Body of pancreas (tissue), 4 donors: ENCODE measurements at places on chromosomes 1 and 21. TPM values are rescaled to one million over a fixed set of nuclear protein-coding genes. Genes with fewer than 3 reads are reported as not detected.
A peak's percentile ranks its signal among the peaks of the same experiment; 100 is the strongest.

Gene SF3B4
- 8.2 TPM for total RNA-seq

Gene HPDL
- not detected for total RNA-seq

Gene HTR6
- total RNA-seq = not detected

Gene RHD
- not detected for total RNA-seq

Gene GJB5
- total RNA-seq = not detected

Gene CIART
- total RNA-seq = 1.3 TPM

Gene SPAG17
- total RNA-seq = not detected

Gene MLLT11
- 0.26 TPM for total RNA-seq

Gene CACNA1S
- under 0.01 TPM for total RNA-seq

Gene CLIC6
- 0.99 TPM for total RNA-seq

Gene CRNN
- total RNA-seq = not detected

Gene C1orf167
- not detected for total RNA-seq

Gene DDOST
- total RNA-seq = 114 TPM

- H3K4me3 ChIP-seq = no peak overlapping the region
- no peak overlapping the region for H3K27ac ChIP-seq
- no peaks in the 10 kb centered on the region for H3K36me3 ChIP-seq
- H3K4me1 ChIP-seq = peaks cover 24% of the 10 kb centered on the region
- no peaks in the 10 kb centered on the region for H3K27me3 ChIP-seq
- DNase-seq = no peak
These were observed 24.5 kb downstream of the CXADR start for GRCh38 chr21:17537299-17537698.

DNA sequence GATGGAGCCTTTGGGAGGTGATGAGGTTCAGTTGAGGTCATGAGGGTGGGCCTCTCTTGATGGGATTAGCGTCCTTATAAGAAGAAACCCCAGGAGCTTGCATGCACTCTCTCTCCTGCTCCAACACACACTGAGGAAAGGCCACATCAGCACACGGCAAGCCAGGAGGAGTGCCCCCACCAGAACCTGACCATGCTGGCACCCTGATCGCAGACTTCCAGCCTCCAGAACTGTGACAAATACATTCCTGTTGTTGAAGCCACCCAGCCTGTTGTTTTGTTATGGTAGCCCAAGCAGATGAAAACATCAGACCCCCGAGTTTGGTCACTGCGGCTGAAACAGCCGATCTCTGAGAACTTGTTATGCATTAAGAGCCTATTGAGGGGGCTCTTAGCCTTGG, 64.8 kb upstream of the SOD1 start:
- no peaks in the 10 kb centered on the region for H3K27me3 ChIP-seq
- H3K27ac ChIP-seq = no peak overlapping the region
- no peaks in the 10 kb centered on the region for H3K4me1 ChIP-seq
- DNase-seq = no peak

- no peak overlapping the region for H3K27ac ChIP-seq
- H3K27me3 ChIP-seq = no peaks in the 10 kb centered on the region
- DNase-seq = no peak
- peaks cover 14% of the 10 kb centered on the region for H3K4me1 ChIP-seq
- no peaks in the 10 kb centered on the region for H3K36me3 ChIP-seq
- H3K4me3 ChIP-seq = no peak overlapping the region
These were observed 4.4 kb downstream of the SNAP47 start for GRCh38 chr1:227739636-227740035.

DNA sequence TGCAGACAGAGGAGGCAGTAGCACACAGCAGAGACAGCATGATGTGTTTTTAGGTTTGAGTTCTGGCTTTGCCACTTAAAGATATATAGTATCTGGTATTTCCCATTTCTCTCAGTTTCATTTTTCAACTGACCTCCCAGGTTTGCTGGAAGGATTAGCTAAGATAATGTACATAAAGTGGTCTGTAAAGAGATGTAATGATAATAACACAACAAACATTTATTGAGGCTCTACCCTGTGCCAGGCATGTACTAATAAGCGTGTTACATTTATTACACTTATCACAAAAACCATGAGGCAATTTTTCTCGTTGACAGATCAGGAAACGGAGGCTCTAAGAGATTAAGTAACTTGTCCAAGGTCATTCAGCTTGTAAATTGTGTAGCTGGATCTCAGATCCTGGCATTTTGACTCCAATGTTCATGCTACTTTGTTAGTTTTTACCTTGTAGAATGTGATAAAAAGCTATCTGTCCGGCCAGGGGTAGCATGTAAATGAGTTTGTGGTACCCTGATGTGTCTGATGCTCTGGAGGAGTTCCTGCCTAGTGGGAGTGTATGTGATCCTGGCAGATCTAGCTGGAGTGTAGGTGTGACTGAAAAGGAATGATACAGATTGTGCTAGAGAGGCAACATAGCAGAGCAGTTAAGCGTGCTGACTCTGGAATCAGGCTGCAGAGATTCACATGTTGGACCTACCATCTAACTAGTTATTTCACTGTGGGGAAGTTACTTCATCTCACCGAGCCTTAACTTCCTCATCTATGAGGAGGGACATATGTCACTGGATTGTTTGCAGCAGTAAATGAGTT, 146.6 kb downstream of the VPS13D start:
- H3K4me1 ChIP-seq = peaks cover 35% of the 10 kb centered on the region
- no peaks in the 10 kb centered on the region for H3K27me3 ChIP-seq
- H3K27ac ChIP-seq = peak overlapping the region; percentile 40
- no peak for DNase-seq
- peaks cover 9% of the 10 kb centered on the region for H3K36me3 ChIP-seq

GRCh38 chr1:77378723-77379535, 97.1 kb downstream of the AK5 start:
- DNase-seq = no peak
- H3K36me3 ChIP-seq = no peaks in the 10 kb centered on the region
- H3K4me1 ChIP-seq = no peaks in the 10 kb centered on the region

DNA sequence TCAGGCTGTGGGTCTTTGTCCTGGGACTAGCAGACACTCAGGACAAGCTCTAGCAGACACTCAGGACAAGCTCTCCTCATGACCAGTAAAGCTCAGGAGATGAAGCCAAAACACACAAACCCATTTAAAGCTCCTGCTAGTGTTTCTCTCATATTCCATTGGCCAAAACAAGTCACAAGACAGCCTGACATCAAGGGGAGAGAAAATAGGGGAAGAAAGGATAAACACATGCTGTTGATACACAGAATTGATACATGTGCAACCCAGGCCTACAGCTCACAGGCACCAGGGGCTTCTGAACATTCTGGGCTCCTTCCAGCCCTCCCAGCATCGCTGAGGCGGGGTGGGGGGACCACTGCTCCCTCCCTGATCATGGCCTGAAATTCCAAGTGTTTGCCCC, 35.3 kb downstream of the ATF3 start:
- H3K27ac ChIP-seq = no peak overlapping the region
- no peak overlapping the region for H3K4me3 ChIP-seq
- no peak for DNase-seq

GRCh38 chr1:79808816-79809475, 802.4 kb upstream of the ADGRL4 start:
- H3K27me3 ChIP-seq = no peaks in the 10 kb centered on the region
- no peak overlapping the region for H3K4me3 ChIP-seq
- H3K4me1 ChIP-seq = no peaks in the 10 kb centered on the region
- no peak overlapping the region for H3K27ac ChIP-seq

- H3K4me1 ChIP-seq = peaks cover 73% of the 10 kb centered on the region
- no peaks in the 10 kb centered on the region for H3K36me3 ChIP-seq
- H3K27me3 ChIP-seq = no peaks in the 10 kb centered on the region
These were observed 29.3 kb downstream of the AK2 start for GRCh38 chr1:33007190-33008050.

DNA sequence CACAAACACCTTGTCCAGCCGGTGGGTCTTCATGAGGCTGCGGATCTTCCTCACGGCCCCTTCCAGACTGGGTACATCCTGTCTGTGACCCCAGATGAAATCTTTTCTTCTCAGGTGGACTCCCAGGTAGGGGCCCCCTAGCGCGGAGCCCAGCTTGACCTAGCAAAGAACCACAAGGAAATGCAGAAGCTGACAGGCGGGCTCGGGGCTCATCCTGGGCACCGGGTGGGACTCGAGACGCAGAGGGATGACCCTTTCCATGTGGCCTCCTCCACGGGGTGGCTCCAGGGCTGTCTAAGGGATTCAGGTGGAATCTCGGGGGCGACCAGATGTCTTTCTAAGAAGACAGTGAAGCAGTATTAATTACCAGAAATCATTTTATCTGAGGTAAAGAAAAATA, 17.8 kb downstream of the POFUT2 start:
- no peaks in the 10 kb centered on the region for H3K27me3 ChIP-seq
- H3K4me1 ChIP-seq = no peaks in the 10 kb centered on the region
- H3K27ac ChIP-seq = no peak overlapping the region

DNA sequence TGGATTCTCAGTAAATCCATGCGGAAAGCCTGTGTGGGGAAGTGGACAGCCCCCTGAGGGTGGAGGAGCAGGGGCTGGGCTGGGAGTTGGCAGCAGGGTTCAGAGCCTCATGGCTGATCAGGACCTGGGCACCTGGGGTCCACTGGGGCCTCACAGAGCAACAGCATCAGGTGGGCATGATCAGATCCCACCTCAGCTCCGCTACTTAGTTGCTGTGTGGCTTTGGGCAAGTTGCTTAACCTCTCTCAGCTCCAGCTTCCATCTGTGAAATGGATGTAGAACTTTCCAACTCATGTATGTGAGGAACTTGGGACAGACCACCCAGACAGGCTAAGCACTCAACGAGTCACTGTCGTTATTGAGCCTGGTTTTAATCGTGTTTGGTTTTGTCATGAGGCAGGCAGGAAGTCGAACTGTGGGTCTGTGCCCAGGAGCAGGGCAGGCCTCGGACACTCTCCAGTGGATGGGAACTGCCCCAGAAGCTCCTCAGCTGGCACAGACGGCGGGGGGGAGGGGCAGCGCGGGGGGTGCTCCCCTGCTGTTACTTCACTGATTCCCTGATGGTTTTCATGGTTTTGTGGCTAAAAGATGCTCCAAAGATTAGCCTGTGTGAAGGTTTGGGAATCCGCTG, 155.8 kb upstream of the TMEM51 start:
- no peaks in the 10 kb centered on the region for H3K36me3 ChIP-seq
- no peaks in the 10 kb centered on the region for H3K27me3 ChIP-seq
- H3K27ac ChIP-seq = no peak overlapping the region
- H3K4me3 ChIP-seq = no peak overlapping the region
